ENCODE measurements at places on chromosomes 4 and X. TPM values are rescaled to one million over a fixed set of nuclear protein-coding genes. Genes with fewer than 3 reads are reported as not detected.

The GPC3 gene
- total RNA-seq, result 5.4 TPM

The NR3C2 gene
- 17.6 TPM for total RNA-seq

The IRS4 gene
- 0.31 TPM for total RNA-seq

The TBC1D9 gene
- 13.1 TPM for total RNA-seq

The SMARCA1 gene
- total RNA-seq, result 190 TPM

The RASGEF1B gene
- total RNA-seq, result 5.5 TPM

The FGFR3 gene
- total RNA-seq, result 93.7 TPM

DNA sequence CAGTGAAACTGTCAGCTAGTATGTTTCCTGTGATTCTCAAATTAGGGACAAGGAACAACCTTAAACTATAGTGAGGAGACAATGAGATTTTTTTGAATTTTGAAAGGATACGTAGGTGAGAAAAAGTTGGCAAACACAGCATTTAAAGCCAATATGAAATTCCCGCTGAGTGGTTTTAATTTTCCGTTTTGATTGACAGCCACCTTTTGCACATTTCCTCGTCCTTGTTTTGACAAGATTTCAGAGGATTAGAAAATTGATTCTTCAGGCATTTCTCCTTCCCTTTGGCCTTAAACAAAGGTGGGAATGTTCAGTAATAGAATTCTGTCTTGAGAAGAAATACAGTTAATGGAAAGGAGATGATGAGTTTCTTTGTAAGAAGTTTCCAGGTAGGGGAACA lies 52.2 kb downstream of the RAPGEF2 start:
- DNase-seq, result no peak
- no peak overlapping the region for H3K27ac ChIP-seq
- H3K27me3 ChIP-seq, result no peaks in the 10 kb centered on the region
- no peaks in the 10 kb centered on the region for H3K4me1 ChIP-seq
- no peaks in the 10 kb centered on the region for H3K36me3 ChIP-seq

DNA sequence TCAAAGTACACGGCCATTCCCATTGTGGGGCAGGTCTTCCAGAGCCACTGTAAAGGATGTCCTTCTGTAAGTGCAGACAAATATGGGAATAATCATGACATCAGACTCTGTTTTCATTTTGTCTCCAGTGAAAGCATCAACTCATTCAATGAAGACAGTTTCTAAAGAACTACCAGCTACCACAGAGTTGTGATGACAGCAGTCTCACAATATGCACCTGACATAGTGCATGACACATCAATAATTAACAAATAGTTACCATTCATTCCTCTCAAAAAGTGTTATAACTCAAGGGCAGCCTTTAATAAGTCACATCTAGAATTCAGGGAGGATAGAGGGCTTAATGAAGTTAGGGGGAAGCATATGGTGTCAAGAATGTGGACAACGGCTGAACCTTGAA lies 20.2 kb downstream of the MTTP start:
- H3K36me3 ChIP-seq, result no peaks in the 10 kb centered on the region
- no peak overlapping the region for H3K27ac ChIP-seq
- no peak for DNase-seq
- H3K4me1 ChIP-seq, result no peaks in the 10 kb centered on the region
- no peak overlapping the region for H3K4me3 ChIP-seq

- no peaks in the 10 kb centered on the region for H3K36me3 ChIP-seq
- H3K27ac ChIP-seq, result no peak overlapping the region
- no peak for DNase-seq
These were observed 11.3 kb downstream of the EVC start for GRCh38 chr4:5722328-5722727.

- H3K4me1 ChIP-seq, result no peaks in the 10 kb centered on the region
- H3K27ac ChIP-seq, result no peak overlapping the region
- H3K4me3 ChIP-seq, result no peak overlapping the region
- no peak for DNase-seq
These were observed 44.9 kb downstream of the CCNG2 start for GRCh38 chr4:77201857-77202256.

DNA sequence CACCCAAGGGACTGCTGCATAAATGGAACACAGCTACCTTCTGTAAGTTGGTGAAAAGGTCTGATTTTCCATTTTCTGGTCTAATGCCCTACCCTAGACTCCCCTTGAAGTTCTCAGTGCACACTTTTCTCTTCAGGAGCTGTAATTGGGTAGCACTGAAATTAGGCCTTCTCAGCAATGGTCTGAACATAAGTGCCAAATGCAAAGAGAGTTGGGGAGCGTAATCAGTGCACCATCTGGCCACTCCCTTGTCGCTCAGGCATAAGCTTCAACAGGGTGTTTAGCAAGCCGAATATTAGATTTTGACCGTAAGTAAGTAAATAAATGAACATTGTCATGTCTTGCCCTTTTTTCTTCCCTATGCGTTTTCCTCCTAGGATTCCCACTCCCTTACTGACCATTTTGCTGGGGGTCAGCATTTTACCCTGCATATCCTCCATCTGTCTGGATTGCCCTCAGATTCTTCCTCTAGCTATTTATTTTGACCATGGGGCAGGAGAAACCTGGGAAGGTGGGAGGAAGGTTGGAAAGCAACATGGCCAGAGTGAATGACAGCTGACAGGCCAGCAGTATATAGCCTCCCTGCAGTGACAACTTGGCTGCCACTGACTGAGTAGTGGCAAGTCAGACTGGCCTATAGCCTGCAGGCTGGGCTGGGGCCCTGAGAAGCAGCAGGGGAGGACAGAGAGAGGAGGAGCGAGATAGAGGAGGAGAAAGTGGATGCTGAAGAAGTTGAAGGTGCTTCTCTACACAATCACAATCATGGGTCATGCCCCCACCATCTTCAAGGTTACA lies 2.7 kb downstream of the NHSL2 start:
- H3K4me1 ChIP-seq, result no peaks in the 10 kb centered on the region
- H3K27ac ChIP-seq, result no peak overlapping the region
- H3K4me3 ChIP-seq, result no peak overlapping the region
- no peaks in the 10 kb centered on the region for H3K36me3 ChIP-seq
- H3K27me3 ChIP-seq, result no peaks in the 10 kb centered on the region

DNA sequence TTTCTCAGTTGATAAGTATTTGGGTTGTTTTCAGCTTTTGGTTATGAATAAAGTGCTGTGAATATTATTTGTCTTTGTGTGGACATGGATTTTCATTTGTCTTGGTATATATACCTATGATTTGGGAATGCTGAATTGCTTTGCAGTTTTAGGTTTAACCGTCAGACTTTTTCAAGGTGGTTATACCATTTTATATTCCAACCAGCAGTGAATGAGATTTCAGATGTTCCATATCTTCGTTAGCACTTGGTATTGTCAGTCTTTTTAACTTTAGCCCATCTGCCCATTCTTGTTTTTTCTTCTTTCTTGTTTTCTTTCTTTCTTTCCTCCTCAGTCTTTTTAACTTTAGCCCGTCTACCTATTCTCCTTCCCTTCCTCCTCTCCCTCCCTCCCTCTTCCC lies 106.0 kb downstream of the KDM6A start:
- no peak overlapping the region for H3K4me3 ChIP-seq
- H3K4me1 ChIP-seq, result no peaks in the 10 kb centered on the region
- H3K27me3 ChIP-seq, result no peaks in the 10 kb centered on the region

DNA sequence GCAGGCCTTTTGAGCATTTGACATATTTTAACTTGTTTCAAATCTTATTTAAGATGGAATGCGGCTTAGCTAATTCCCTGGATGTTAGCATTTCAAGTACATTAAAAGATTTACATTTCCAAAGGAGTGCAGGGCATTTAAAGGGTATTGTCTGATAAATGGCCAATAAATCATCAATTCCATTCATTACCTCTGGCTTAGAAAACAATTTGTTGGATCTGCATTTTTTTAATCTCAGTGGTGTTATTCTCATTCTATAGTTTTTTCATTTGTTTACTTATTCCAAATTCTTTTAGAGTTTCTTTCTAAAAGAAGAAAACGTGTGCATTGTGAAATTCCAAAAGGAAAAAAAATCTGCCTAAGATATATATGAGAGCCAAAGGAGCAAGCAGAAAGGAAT lies 1.3 kb upstream of the NLRP2B start:
- no peak for DNase-seq
- H3K27me3 ChIP-seq, result no peaks in the 10 kb centered on the region
- H3K36me3 ChIP-seq, result no peaks in the 10 kb centered on the region
- H3K4me3 ChIP-seq, result no peak overlapping the region
- no peaks in the 10 kb centered on the region for H3K4me1 ChIP-seq

DNA sequence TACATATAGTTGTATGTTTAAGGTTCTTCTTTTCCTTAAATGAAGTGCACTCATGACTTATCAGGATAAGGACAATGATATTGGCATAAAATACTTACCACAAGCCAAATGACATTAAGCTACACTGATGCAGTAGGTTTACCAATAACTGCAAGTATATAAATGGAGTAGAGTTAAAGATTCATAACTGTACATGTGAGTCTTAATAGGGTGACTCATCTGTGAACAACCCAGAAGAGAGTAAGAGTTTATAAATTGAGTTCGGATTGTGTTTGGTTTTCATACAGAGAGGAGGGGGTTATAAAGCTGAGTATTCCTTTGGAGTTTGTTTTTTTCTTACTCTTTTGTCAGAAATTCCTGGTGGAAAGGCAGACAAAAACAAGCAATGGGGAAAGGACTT lies 144.8 kb downstream of the TLL1 start:
- H3K4me1 ChIP-seq, result no peaks in the 10 kb centered on the region
- H3K4me3 ChIP-seq, result no peak overlapping the region
- H3K27ac ChIP-seq, result no peak overlapping the region
- no peaks in the 10 kb centered on the region for H3K36me3 ChIP-seq

DNA sequence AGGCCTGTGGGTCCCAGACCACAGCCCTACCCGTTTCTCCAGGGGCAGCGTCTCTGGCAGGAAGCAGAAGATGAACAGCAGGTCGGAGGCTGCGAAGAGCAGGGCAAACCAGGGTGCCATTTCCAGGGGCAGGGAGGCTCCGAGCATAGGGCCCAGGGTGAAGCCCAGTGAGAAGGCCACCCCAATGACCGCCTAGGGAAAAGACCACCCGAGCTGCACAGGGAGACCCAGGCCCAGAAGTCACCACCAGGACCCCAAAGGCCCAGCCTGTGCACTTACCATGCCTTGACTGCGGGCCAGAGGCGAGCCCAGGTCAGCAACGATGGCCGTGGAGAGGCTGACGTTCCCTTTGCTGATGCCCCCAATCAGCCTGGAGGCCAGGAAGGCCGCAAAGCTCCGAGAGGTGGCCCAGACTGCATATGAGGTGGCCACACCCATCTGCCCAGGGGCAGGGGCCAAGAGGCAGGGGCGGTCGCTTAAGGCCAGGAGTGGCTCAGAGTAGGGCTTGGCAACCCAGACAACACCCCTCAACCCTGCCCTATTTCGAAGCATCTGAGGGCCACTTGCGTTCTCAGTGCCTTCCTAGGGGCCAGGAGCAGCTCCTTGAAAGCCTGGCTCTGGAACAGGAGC lies 30.8 kb downstream of the NOP14 start:
- H3K27me3 ChIP-seq, result no peaks in the 10 kb centered on the region
- no peaks in the 10 kb centered on the region for H3K36me3 ChIP-seq
- peaks cover 11% of the 10 kb centered on the region for H3K4me1 ChIP-seq
- no peak for DNase-seq
- H3K4me3 ChIP-seq, result no peak overlapping the region

GRCh38 chr4:3065551-3065950 lies 8.8 kb downstream of the HTT-AS start:
- H3K27ac ChIP-seq, result no peak overlapping the region
- no peaks in the 10 kb centered on the region for H3K27me3 ChIP-seq
- no peaks in the 10 kb centered on the region for H3K36me3 ChIP-seq
- no peak for DNase-seq
- no peak overlapping the region for H3K4me3 ChIP-seq
- no peaks in the 10 kb centered on the region for H3K4me1 ChIP-seq

DNA sequence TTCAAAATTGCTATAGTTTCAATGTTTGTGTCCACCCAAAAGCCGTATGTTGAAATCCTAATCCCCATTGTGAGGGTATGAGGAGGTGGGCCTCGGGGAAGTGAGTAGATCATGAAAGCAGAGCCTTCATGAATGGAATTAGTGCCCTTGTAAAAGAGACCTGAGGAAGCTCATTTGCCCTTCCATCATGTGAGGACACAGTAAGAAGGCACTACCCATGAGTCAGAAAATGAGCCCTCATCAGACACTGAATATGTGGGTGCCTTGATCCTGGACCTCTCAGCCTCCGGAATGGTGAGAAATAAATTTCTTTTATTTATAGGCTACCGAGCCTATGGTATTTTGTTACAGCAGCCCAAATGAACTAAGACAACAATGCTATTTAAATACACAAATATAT lies 57.7 kb upstream of the EFHC2 start:
- no peak overlapping the region for H3K4me3 ChIP-seq
- DNase-seq, result no peak
- no peak overlapping the region for H3K27ac ChIP-seq
- H3K27me3 ChIP-seq, result no peaks in the 10 kb centered on the region

- no peaks in the 10 kb centered on the region for H3K36me3 ChIP-seq
- H3K27me3 ChIP-seq, result no peaks in the 10 kb centered on the region
- H3K27ac ChIP-seq, result no peak overlapping the region
These were observed 94.7 kb upstream of the GPM6B start for GRCh38 chrX:13911586-13911985.

DNA sequence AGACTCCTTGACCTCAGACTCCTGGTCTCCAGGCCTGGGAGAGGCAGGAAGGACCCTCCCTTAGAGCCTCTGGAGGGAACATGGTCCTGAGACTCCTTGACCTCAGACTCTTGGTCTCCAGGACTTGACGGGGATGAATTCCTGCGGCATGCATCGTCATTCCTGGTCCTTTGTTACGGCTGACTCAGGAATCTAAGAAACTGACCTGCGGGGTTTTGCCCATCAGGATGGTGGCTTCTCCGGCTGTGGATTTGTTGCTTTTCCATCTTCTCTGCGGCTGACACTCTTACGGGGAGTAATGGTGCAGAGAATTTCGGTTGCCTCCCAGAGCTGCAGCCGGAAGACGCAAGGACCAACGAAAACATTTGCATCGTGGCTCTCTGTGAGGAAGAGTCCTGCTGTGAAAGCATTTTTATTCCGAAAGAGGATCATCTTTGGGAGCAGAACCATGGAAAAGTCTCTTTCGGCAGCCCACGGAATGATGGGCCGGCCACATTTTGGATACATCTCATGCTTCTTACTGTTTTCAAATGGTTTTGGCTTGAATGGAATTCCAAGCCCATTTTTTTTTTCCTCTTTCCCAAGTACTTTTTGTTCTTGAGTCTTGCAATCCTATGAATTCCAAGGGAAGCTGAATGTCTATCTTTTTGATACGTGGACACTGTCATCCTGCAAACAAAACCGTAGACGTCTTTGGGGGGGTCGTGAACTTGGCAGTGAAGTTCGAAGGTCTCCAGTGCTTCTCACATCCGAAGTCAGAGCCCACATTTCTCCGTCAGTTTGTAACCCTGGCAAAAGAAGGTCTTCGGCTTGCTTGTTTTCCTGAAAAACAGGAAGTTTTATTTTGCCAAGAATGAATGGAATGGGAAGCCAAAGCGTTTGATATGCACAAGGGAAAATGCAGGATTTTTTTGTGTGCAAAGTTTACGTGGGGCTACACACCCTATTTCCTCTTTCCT lies 36.5 kb downstream of the SHOX start:
- H3K27ac ChIP-seq, result no peak overlapping the region
- no peak for DNase-seq
- H3K27me3 ChIP-seq, result no peaks in the 10 kb centered on the region
- H3K4me3 ChIP-seq, result no peak overlapping the region

- no peaks in the 10 kb centered on the region for H3K4me1 ChIP-seq
- no peak overlapping the region for H3K4me3 ChIP-seq
- DNase-seq, result no peak
- H3K27ac ChIP-seq, result no peak overlapping the region
- H3K36me3 ChIP-seq, result no peaks in the 10 kb centered on the region
These were observed 33.3 kb downstream of the FRYL start for GRCh38 chr4:48746608-48747362.

Measured in testis (tissue), 5 donors.